ENCODE measurements at places on chromosomes 16 and 17.

- DNase-seq, result no peak
These were observed 18.1 kb upstream of the RFFL start for GRCh38 chr17:35081638-35082037.

GRCh38 chr17:17859909-17860765 lies 23.4 kb upstream of the SREBF1 start:
- DNase-seq, result no peak

DNA sequence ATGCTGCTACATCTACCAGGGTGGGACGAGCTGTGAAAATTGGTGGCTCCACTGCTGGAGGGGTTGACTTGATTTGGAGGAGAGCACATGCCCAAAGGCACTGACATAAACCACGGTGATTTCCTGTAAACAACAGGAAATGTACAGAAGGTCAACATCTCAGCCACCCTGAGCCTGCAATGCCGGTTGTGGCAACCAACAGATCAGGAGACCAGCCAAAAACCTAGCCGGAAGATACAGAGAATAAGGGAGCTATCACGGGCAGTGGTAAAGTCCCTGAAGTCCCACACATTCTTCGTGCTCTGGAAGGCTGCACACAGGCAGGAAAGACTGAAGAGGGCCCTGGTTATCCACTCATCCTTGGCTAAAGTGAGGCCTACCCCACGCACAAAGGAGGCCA lies 56.2 kb downstream of the ADCY9 start:
- no peak for DNase-seq

- no peak for DNase-seq
These were observed 15.6 kb upstream of the CEP20 start for GRCh38 chr16:15903960-15904359.

DNA sequence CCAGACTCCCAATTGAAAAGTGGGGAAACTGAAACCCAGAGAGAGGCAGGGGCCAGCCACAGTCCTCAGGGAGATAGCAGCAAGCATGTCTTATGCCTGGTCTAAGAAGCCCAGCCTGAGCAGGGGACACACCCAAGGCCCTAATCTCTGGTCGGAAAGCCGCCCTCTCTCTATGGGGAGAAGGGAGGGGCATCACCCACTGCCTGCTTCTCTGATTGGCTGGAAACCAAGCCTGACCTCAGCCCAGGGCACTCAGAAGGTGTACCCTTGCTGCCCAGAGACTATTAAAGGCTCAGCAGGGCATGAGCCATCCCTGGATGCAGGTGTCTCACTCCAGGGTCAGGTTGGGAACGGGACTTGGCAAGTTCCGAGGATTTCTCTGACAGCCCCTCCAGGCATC lies 5.7 kb upstream of the KRT13 start:
- no peak for DNase-seq

DNA sequence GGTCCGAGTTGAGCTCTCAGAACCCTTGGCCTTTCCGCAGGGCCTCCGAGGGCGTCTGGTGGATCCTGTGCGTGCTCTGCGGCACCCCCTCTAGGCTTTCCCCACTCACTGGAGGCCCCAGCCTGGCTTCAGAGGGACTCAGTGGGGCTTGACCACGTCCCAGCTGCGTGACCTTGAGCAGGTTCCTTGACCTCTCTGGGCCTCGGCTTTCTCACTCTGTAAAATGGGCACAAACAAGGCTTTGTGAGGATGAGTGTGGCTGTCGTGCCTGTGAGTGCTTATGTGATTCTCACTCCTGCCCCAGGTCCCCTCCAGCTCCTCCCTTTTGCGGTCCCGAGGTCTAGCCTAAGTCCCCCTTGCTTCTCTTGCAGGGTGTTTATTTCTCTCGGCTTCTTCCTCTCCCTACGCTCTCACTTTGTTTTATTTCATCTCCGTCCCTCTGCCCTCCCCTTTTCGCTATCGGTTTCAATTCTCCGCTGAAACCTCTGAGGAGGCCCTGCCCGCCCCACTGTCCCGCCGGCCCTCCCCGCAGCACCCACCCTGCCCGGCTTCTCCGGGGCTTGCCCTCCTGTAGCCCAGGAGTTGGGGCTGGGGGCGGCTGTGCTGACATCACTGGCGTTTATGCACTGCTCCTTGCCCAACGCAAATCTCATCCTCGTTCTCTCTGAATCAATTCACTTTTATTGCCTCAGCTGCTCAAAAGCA lies 82.3 kb upstream of the CBX4 start:
- DNase-seq, result no peak

GRCh38 chr17:65364438-65364837 lies 197.0 kb downstream of the AXIN2 start:
- DNase-seq, result no peak

GRCh38 chr16:90084215-90084950 lies 7.3 kb upstream of the PRDM7 start:
- DNase-seq, result no peak

- DNase-seq, result no peak
These were observed 30.5 kb upstream of the SLC5A10 start for GRCh38 chr17:18921485-18921884.

GRCh38 chr16:71412270-71413160 lies 29.3 kb downstream of the TLE7 start:
- peak; percentile 65 for DNase-seq
